Fibroblast of pulmonary artery (primary cell): ENCODE measurements at places on chromosomes 12 and 14.

DNA sequence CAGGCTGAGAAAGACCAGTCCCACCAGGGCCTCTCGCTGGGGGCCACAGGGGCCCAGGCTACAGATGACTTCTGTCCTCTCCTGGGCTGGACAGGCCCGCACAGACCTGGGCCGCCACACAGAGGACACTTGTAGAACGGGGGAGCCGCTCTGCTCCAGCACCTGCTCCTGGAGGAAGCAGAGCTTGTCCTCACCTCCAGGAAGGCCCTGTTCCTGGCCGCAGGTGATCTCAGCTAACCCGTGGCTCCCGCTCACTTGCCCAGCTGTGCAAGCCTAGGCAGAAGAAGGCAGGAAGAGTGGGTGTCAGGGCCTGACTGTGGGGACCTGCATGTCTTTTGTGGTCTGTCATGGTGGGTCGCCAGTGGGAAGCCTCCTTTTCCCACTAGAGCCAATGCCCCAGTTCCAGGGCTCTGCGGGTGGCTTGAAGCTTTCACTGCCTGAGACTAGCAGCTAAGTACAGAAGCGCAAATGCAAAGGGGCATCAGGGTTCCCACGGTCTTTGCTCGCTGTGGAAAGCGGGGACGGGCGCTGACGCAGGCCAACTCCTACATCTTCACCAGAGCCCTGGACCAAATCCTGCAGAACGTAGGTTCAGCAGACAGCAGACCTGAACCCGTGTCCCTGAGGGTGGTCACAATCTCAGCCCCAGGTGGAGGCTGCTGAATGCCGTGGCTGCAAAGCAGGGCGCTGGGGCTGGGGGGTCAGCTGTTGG, 8.8 kb upstream of the CEP170B start:
- no peak for DNase-seq

GRCh38 chr12:105357162-105357691, 26.7 kb downstream of the C12orf75 start:
- no peak for DNase-seq

DNA sequence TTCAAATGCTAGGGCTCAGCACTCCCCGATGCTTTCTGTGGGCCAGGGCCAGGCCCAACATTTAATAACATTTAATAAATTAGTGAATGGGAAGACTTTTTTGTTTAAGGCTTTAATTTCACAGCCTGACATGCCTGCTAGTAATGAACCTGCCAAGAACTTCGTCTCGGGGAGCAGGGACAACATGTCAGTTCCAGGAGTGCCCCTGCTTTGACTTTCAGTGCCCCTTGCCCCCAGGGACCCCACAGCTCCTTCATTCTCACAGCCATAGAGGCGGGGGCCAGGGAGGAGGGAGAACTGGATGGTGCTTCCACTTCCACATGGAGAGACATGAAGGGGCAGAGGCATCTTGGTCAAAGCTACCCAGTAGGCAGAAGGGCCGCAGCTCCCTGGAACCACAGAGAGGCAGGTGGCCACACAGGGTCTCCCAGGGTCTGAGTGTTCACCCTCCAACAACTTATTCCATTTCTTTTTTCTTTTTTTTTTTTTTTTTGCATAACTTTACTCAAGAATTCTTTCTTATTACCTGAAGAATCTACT, 66.0 kb upstream of the DDX11 start:
- no peak for DNase-seq

GRCh38 chr12:24455811-24456210, 493.1 kb downstream of the BCAT1 start:
- DNase-seq: no peak

DNA sequence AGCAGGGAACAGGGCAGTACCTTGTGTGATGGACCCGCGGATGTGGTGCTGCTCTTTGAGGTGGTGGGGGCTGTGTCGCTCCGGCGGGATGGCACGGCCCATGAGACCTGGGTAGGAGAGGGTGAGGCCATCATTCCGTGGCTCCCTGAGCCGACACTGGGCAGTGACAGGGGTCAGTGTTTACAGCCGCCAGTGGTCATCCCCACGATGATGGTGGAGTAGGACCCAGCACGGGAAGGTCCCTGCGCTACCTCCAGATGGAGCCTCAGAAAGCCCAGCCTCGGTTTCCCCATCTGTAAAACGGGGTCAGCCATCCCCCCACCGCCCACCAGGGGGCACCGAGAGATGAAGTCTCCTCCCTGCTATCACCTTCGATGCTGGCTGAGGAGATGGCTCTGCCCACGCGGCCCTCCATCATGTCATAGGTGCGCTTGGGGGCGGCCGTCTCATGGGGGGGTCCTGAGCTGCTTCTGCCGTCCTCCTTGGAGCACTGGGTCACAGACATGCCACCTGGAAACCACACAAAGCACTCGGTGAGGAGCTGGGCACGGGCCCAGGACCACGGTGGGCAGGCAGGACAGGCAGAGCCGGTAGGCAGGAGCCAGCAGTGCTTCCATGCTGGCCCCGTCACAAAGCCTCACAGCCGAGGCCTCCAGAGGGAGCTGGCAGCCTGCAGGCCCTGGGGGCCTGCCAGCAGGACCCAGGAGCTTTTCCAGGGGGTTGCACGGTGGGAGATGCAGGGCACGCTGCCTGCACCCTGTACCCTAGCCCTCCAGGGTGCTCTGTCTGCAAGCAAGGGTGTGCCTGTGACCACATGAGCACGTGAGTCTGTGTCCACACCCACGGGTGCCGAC, 53.1 kb downstream of the RFLNA start:
- no peak for DNase-seq

GRCh38 chr12:118190266-118190665, 54.3 kb downstream of the PEBP1 start:
- peak; percentile 48 for DNase-seq

- no peak for DNase-seq
Measured at GRCh38 chr12:104155711-104156555, 17.9 kb upstream of the NFYB start.

GRCh38 chr12:26318661-26319068, 123.3 kb downstream of the SSPN start:
- peak; percentile 83 for DNase-seq

DNA sequence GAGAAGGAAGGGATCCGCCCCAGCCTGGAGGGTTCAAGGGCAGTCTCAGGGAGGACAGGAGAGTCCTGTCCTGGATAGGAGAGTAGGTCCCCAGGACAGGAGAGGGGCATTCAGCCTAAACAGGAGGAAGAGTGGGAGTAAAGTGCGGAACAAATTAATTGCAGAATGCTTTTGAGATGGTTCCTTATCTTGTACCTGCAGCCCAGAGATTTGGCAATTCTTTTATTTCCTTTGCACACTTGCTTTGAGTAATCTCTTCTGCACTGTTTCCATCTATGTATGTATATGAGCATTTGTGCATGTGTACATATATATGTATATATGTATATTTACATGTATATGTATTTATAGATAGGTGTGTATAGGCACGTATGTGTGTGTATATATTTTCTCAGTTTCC, 22.7 kb downstream of the PLEK2 start:
- no peak for DNase-seq

DNA sequence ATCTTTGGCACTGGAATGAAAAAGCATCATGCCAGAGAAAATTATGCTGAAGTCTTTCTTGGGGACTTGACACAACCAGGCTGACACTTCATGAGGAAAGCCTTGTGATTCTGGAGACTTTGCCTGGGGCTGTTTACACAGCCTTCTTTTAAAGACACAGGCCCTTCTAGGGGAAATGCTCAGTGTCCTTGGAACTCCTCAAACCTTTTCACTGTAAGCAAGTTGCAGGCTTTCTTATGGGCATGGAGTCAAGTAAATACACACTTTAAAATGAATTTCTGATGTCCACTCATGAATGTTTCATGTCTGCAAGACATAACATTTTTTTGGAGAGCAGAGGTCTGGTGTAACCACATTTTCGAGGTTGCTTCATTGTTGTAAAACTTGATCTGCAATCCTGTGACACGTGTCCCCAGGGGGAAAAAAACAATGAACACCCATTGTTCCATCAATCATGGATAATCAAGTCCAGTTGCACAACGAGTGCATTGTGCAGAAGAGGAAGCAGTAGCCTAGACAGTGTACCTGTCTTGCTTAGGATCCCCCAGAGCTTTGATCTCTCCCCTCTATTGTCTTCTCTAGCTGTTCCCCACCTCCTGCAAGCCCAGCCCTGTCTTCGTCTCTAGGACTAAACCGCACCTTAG, 155.1 kb upstream of the PRICKLE1 start:
- peak; percentile 72 for DNase-seq

DNA sequence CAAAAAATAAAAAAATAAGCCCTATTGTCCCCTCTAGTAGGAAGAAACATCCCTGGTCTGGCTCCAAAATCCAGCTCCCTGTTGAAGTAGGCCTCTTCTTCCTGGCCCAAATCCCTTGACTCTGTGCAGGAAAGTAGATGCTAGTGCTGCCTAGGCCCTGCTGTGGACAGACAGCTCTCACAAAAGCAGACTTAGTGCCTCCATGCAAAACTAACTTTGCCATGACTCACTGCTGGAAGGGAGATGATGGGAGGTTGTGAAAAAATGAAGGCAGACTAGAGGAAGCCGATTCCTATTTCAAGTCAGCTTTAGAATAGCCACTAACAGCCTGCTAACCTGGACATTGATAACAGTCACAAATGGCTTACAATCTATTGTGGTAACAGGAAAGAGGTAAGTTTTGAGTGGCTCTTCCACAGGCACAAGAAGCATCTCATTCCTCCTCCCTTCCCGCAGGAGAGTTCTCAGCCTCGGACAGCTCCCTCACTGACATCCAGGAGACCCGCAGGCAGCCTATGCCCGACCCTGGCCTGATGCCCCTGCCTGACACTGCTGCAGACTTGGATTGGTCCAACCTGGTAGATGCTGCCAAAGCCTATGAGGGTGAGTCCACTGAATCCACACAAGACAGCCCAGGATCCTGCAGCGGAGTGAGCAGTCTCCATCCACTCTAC, 198.9 kb upstream of the RGS6 start:
- peak; percentile 68 for DNase-seq

GRCh38 chr12:105921872-105922669, 216.7 kb downstream of the NUAK1 start:
- peak; percentile 51 for DNase-seq

- DNase-seq: no peak
Measured at GRCh38 chr12:91225316-91225715, 42.7 kb upstream of the DCN start.

- no peak for DNase-seq
Measured at GRCh38 chr12:106267535-106267934, 19.7 kb upstream of the CKAP4 start.

- no peak for DNase-seq
Measured at GRCh38 chr12:113103756-113104450, 31.7 kb downstream of the RASAL1 start.

GRCh38 chr14:68448252-68448902, 344.5 kb downstream of the ZFP36L1 start:
- no peak for DNase-seq

DNA sequence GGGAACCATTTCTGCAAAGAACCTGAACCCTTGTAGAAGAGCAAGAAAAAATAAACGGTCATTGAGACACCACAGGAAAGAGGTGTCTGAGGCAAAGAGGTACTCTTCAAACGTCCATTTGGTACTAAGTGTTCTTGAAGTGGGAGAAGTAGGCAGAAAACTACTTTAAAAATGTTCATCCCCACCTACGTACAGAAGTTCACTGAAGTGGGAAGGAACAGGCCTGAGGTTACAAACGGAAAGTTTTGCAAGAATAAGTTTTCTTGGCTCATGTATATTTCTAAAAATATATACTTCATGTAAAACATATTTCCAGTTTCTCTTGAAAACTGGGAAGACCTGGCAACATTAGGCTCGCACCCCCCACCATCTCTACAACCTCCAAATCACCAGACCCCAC, 61.2 kb downstream of the STXBP6 start:
- no peak for DNase-seq

DNA sequence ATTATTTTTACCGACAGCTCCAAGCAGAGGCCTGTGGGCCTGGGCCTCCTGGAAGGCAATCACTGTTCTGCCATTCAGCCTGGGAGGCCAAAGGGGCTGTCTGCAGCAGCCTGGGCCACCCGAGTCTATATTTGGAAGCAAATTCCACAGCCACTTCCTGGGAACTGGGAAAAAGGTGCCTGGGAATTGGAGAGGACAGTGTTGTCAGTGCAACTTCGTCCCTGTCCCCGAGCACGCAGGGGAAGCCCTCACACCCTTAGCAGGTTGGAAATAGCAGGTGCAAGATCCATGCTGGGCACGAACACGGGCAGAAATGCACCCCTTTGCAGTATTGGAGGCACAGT, 9.6 kb upstream of the TBX5 start:
- no peak for DNase-seq

DNA sequence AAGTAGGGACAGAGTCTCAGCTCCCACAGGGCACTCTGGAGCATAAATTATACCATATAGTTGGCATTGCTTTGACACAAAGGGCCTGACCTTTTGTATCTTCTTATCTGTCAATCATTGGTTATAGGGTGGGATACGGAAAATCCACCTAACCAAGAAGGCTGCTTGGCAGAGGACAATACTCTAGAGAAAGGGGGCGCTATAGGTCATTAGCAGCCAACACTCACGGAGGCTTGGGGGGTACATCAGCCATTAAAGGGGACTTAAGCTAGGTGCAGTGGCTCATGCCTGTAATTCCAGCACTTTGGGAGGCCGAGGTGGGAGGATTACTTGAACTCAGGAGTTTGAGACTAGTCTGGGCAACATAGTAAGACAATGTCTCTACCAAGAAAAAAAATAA, 22.9 kb downstream of the SPTSSA start:
- DNase-seq: no peak

DNA sequence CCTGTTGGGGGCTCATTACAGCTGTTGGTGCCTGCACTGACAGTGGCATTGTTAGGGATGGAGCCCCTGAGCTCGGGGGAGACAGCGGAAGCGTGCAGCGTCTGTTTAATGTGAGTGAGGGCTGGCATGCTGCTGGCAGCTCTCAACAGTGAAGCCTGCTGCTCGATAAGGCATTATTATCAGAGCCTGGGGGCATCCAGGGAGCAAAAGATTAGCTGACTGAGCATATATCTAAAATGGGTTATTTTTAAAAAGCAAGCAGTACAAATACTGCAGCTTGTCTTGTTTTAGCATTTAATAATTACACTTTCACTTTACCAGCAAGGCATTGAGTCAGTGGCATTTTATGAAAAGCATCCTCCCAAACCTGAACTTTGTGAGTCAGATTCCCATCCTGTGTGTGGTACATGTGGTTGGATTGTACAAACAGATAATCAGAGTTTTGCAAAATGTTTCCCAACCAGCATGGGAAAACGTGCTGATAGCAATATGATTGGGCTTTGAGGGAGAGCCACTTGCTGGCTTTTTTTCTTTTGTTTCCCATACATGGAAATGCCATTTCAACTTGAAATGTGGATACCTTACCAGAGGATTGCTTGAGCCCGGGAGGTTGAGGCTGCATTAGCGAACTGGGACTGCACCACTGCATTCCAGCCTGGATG, 150.8 kb downstream of the PRKCH start:
- peak; percentile 99 for DNase-seq

GRCh38 chr14:72790887-72791566, 102.9 kb downstream of the DPF3 start:
- DNase-seq: no peak

- DNase-seq: no peak
Measured at GRCh38 chr12:69649529-69649928, 38.8 kb upstream of the LRRC10 start.
